ENCODE measurements at places on chromosomes 2 and 18.

DNA sequence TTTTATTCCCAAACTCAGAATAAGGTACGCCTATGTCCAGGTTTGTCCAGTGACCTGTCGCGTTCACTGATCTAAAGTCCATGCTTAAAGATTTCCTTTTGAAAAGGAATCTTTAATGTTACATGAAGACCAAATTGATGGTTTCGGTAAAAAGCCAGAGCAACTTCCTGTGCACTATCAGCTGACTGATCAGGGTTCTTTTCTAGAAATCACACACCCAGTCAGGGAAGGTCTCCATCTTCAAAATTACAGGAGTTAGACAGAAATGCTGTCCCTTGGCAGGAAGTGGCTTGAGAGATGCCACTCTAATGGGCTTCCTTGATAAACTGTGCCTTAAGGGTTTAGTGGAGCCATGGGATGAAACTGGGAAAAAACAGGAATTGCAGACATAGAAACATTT, 14.7 kb upstream of the ARHGAP25 start:
- no peak for DNase-seq

DNA sequence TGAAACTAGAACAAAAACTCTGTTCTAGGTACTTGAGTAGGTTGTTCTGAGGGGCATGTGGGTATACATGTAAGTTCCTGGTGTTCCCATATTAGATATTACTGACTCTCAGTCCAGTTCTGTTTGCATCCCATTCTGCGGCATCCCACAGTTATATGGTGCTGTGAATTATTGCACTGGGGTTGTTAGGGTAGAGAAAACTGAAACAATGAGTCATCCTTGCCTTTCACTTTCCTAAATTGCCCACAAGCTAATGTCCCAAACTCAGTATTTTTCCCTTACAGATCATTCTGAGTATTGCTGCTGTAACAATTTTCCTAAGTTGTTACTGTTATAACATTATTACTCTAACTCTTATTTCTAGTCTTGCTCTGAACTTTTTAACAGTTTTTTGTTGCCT, 3.0 kb downstream of the WDR75 start:
- no peak for DNase-seq

DNA sequence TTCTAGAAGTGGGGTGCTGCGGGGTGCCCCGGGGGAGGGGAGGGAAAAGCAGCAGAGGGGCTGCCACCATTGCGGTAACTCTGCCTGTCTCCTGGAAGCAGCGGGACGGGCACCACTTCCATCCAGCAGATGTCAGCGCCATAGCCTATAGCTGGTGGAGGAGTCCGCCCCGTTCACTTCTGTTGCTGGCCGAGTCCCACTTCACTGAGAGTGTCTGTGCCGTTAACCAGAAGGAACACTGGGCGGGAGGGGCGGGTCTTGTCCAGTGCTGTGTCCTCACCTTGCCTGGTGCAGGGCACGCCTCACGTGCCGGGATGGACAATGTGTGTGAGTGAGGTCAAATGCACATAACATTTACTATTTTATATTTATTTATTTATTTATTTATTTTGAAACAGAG, 19.3 kb upstream of the ODC1 start:
- DNase-seq: no peak

- DNase-seq: no peak
Measured at GRCh38 chr2:175228179-175228578, 46.7 kb upstream of the ATP5MC3 start.

DNA sequence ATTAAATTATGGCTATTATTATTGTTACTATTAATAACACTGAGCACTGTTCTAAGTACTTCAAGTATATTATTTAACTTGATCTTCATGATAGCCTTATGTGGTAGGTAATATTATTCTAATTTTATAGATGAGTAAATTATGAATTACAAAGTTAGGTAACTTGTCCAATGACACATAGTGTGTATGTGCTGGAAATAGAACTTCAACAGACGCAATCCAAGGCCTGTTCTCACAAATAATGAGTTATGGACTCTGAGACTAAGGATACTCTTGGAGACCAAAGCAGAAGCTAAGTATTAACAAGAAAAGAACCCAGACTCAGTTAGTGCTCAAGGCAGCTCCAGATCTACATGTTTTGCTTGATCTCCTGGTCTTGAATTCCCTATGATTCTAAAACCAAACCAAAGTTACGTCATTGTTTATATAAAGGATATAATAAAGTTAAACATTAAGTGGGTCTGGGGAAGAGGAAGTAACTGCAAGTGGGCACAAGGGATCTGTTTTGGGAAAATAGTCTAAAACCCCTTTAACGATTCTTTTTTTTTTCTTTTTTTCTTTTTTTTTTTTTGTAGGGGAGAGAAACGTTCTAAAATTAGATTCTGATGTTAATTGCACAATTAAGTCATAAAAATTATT, 211.3 kb downstream of the ERBB4 start:
- DNase-seq: no peak

All from prostate gland (tissue), 2 donors.